ENCODE measurements at places on chromosomes 12 and 14.
A peak's percentile ranks its signal among the peaks of the same experiment; 100 is the strongest.

DNA sequence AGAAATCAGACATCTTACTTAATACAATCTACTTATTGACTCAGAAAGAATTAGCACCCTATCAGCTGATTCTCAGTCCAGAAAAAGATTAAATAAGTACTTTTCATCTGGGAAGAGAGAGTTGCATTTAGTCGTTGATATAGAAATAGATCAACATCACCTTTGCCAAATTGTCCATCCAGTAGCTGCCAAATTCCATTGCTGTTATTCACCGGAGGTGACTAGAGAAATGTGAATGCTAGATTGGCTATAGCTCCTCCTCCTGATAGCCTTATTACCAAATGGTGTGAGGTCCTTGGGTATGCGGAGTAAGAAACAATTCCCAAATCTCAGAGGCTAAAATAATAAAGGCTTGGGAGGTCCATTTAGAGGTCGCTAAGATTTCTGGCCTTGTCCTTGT is 723.3 kb upstream of the FLRT2 start:
- DNase-seq = peak; percentile 71

DNA sequence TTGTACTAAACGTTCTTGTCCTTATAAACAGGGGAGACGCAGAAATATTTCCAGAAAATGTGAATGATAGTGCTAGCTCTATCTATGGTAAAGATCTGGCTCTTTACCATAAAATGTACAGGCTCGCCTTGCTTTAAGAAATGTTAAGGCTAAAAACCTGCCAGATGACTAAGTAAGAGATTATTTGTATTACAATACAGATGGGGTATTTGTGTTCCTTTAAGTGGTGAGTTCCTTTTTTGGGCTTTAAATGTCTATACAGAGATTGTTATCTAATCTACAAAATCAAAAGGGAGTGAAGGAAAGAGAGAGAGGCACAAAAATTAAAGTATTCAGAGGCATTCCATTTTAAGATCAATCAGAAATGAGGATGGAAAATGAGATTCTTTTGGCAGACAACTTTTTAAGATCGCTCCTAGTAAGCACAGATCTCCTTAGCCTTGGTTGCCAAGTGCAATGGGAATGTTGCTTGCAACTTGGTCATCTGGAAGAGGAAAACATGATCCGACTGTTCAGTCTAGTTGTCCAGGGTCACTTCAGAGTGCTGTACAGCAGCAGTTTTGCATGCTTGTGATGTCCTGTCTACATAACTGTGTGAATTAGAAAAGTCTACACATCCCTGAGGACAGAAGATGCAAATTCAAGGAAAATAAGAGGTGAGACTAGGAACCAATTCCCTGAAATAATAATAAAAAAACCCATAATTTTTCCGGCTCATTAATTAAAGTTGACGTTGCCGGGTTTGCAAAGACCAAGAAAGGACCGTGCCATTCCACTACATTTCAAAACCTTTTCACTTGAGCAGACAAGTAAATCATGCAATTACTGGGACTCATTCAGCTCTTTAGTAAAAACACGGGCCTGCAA is 380.8 kb downstream of the EGLN3 start:
- DNase-seq = peak; percentile 53

GRCh38 chr12:12628013-12628412 is 16.3 kb downstream of the CREBL2 start:
- DNase-seq = peak; percentile 48

DNA sequence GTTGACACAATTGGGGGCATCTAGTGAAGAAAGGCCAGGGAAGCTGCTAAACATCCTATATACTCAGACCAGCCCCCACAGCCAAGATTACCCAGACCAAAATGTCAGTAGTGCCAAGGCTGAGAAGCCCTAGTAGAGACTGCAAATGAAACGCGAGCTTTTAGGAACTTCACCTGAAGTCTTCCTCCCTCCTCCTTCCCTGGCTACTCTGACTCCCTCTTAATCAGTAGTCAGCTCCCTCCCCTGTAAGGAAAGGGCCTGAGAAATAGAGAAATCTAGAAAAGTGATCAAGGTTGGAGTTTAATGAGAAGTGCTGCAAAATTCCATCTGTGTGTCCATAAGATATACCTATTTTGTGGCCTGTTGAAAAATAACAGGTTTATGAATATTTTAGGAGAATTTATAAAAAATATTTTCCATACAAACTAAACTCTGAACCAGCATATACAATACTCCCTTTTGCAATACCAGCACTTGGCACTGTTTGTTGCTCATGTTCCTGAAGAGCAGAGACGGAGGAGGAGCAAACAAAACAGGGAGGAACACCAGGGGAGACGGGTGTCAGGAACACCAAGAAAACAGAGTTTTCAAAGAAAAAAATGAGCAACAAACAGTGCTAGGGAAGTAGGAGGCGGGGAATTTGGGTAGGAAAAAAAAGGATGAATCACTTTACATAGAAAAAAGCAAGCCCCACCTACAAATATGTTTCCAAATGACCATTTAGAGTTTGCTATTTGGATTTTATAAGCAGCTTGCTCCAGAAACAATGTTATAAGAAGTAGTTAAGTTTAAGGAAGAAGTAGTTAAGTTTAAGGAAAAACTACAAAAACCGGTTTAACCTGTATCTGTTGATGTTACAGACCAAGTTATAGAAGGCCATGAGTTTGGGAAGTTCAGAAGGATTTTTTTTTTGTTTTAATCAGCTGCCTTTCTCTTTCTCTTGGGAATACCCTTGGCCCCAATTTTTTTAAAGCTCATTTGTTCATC is 282.1 kb upstream of the GRIP1 start:
- DNase-seq = peak; percentile 11

DNA sequence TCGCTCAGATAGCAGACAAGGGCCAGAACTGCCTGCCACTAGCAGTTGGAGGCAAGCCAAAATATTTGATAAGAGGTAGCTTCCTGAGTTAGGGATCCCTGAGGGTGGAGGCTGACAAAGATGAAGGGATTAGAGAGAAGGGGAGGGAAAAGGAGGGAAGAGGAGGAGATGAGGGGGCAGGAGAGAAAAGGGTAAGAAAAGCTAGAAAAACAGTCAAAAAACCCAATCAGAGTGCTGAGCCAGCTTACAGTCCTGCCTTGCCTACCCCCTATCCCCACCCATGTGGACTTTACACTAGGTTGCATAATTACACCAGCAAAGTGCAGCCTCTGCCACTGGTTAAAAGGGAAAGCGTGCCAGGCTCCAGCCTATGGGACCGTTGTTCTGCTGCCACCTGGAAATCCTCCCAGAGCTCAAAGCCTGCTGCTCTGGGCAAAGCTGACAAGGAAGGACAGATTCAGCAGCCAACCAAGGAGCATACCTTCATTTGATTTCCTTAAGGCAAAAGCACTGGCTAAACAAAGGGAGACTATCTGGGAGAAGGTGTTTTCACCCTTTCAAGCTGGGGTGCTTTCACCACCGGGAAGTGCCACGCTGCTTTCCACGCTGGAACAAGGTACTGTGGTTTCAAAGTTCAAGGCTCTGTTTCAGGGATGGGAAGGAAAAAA is 3.8 kb upstream of the NUMB start:
- DNase-seq = peak; percentile 61

DNA sequence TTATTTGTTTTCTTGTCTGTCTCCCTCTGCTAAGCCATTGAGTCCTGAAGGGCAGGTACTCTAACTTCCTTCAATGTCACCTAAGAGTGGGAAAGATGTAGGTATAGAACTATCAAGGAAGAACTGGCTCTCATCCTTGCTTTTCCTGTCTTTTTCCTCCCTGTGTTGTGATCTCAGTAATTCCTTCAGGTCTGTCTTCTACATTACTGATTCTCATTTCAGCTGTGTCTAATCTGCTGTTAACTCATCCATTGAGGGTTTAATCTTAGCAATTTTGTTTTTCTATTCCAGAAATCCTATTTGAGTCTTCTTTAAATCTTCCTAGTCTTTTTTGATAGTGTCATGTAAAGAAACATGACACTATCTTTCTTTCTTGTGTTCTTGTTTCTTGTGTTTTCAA is 124.5 kb upstream of the PLXNC1 start:
- no peak for DNase-seq

DNA sequence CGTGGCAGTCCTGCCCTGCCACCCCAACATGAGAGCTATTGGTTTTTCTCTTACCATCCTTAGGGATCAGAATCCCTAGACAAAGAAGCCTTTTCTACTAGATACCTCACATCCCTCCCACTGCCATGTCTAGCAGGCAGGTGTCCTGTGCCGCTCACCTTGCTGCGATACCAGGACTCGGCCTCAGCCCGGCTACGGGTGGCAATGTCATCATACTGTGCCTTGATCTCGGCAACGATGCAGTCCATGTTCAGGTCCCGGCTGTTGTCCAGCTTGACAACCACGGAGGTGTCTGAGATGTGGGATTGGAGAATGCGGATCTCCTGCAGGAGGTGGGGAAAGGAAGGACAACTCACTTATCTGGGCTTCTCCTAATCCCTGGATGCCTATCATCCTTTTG is 4.5 kb downstream of the KRT83 start:
- no peak for DNase-seq

- DNase-seq = peak; percentile 58
Measured at GRCh38 chr12:43776498-43776897, 17.7 kb downstream of the IRAK4 start.

DNA sequence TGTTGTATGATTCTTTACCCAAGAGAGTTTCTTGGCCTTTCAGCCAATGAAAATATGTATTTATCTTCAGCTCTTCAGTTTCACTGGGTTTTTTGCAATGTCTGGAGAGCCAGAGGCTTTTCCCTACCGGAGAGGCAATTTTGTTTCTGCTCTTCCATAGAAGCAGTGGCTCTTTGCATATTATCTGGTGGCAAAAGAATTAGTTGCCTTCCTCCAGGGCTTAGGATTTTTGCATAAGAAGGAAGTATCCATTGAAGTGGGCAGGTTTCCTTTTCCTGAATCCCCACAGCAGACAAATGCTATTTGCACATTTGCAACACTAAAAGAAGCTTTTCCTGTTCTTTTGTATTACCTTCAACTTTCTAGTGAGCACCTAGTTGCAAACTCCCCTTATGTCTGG is 75.2 kb downstream of the NTS start:
- no peak for DNase-seq

GRCh38 chr12:3214526-3215365 is 137.6 kb downstream of the TSPAN9 start:
- no peak for DNase-seq

GRCh38 chr12:109741286-109741969 is 27.8 kb downstream of the FAM222A start:
- DNase-seq = no peak

GRCh38 chr14:62645649-62646048 is 399.6 kb downstream of the KCNH5 start:
- DNase-seq = no peak

DNA sequence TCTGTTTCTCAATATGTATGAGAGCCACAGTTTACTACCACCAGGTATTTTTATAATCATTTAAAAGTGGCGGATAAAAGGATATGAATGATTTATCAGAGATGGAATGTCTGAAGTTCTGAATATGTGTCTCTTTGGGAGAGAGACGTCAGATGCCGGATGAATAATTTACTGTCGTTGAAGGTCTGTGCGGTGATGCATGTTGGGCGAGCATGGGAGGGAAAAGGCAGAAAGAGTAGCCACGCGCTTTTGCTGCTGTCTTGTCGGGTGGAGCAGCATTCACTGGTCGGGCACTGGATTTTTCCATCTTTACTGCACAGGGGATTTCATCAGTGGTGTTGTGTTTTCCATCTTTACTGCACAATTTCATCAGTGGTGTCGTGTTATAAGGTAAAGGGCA is 65.6 kb downstream of the SYNE2 start:
- no peak for DNase-seq

GRCh38 chr12:20368651-20369304 is 441 bp downstream of the PDE3A start:
- peak; percentile 64 for DNase-seq

GRCh38 chr14:70808416-70809224 is 693 bp downstream of the MAP3K9 start:
- DNase-seq = peak; percentile 25

- DNase-seq = peak; percentile 85
Measured at GRCh38 chr12:113980537-113981337, 14.6 kb upstream of the RBM19 start.

- DNase-seq = peak; percentile 1
Measured at GRCh38 chr12:97960741-97961608, 498.4 kb downstream of the RMST start.

Data from choroid plexus epithelial cell (primary cell).